Heart right ventricle (tissue), 16 donors: ENCODE measurements at places on chromosomes 6 and 20. TPM values are rescaled to one million over a fixed set of nuclear protein-coding genes. Genes with fewer than 3 reads are reported as not detected.

The PKIG gene
- polyA plus RNA-seq = 196 TPM

The MEP1A gene
- polyA plus RNA-seq = not detected

The STMND1 gene
- polyA plus RNA-seq = not detected

The ZMYND8 gene
- polyA plus RNA-seq = 6.4 TPM

The TTK gene
- 0.15 TPM for polyA plus RNA-seq

The RBPJL gene
- polyA plus RNA-seq = 0.06 TPM

The TRIM40 gene
- not detected for polyA plus RNA-seq

The KCNQ5 gene
- polyA plus RNA-seq = not detected

The HCRTR2 gene
- polyA plus RNA-seq = not detected

The QRSL1 gene
- polyA plus RNA-seq = 8.1 TPM

The SCAND1 gene
- 217 TPM for polyA plus RNA-seq

The TRIM15 gene
- not detected for polyA plus RNA-seq

The FAM217B gene
- polyA plus RNA-seq = 8.3 TPM

The ZNF334 gene
- 0.64 TPM for polyA plus RNA-seq

The ACTR5 gene
- 4.0 TPM for polyA plus RNA-seq

The RIPPLY2 gene
- polyA plus RNA-seq = not detected

The MAFB gene
- 3.8 TPM for polyA plus RNA-seq

The PAX1 gene
- not detected for polyA plus RNA-seq

The RPL10A gene
- 1,620 TPM for polyA plus RNA-seq

The VSX1 gene
- 0.37 TPM for polyA plus RNA-seq

The POU5F1 gene
- 1.3 TPM for polyA plus RNA-seq

The CST4 gene
- polyA plus RNA-seq = not detected

The SLC17A2 gene
- not detected for polyA plus RNA-seq

The GGTLC1 gene
- not detected for polyA plus RNA-seq

The INSM1 gene
- 0.07 TPM for polyA plus RNA-seq

The EFCAB8 gene
- polyA plus RNA-seq = not detected

The ASXL1 gene
- polyA plus RNA-seq = 27.1 TPM

The MLIP gene
- polyA plus RNA-seq = 102 TPM

The IRF4 gene
- polyA plus RNA-seq = 0.04 TPM

The RPP40 gene
- polyA plus RNA-seq = 3.4 TPM

The SPATA25 gene
- 0.65 TPM for polyA plus RNA-seq

The NMBR gene
- not detected for polyA plus RNA-seq

The TRIM31 gene
- polyA plus RNA-seq = not detected

The BEND6 gene
- polyA plus RNA-seq = 0.15 TPM

The GMPR gene
- polyA plus RNA-seq = 161 TPM

The MBOAT1 gene
- 3.7 TPM for polyA plus RNA-seq

The DIDO1 gene
- 16.0 TPM for polyA plus RNA-seq

The PLN gene
- 764 TPM for polyA plus RNA-seq

The DCBLD1 gene
- polyA plus RNA-seq = 6.7 TPM

The MTRF1L gene
- 15.7 TPM for polyA plus RNA-seq
